ENCODE measurements at places on chromosomes 16 and 17. TPM values are rescaled to one million over a fixed set of nuclear protein-coding genes. Genes with fewer than 3 reads are reported as not detected.

DNAJA3 gene
- total RNA-seq, result 27.2 TPM

CBX8 gene
- total RNA-seq, result 6.4 TPM

KIF18B gene
- total RNA-seq, result 1.3 TPM

PRR29 gene
- 1.6 TPM for total RNA-seq

FA2H gene
- total RNA-seq, result 0.14 TPM

- no peak for DNase-seq
These were observed 21.7 kb upstream of the ACSF3 start for GRCh38 chr16:89071686-89072547.

DNA sequence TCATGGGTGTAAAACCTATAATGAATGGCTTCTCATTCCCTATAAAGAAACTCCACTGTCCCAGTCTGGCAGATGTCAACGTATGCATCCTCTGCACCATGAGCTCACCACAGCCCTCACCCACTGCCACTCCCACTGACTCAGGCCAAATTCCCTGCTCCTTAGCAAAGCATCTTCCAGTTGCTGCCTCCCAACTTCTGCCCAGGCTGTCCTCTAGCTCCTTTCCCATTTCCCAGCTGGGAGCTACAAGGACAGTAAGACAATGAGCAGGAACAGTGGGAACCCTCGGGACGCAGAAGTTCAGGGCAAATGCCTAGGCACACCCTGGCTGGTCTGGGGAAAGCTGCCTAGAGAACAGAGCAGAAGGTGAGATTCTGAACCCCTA is 9.1 kb upstream of the THAP11 start:
- DNase-seq, result no peak

DNA sequence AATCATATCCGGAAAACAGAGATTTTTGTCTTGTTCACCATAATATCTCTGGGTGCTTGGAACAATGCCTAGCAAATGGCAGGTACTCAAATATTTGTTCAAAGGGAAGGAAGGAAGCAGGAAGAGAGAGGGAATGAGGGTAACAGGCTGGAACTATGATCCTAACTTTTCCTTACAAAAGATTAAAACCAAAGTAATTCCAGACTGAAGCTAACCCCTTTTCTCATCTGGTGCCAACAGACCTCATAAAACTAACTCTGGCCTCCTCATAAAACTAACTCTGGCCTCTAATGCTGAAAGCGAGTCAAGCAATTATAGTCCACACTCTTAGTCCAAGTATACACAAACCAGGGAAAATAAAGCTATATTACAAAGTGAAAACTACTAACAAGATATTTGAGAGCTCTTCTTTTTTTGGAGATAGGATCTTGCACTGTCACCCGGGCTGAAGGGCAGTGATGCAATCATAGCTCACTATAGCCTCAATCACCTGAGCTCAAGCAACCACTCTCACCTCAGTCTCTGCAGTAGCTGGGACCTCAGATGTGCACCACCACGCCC is 84.6 kb downstream of the KANSL1 start:
- DNase-seq, result no peak

GRCh38 chr16:17224879-17225281 is 245.9 kb downstream of the XYLT1 start:
- peak; percentile 66 for DNase-seq

DNA sequence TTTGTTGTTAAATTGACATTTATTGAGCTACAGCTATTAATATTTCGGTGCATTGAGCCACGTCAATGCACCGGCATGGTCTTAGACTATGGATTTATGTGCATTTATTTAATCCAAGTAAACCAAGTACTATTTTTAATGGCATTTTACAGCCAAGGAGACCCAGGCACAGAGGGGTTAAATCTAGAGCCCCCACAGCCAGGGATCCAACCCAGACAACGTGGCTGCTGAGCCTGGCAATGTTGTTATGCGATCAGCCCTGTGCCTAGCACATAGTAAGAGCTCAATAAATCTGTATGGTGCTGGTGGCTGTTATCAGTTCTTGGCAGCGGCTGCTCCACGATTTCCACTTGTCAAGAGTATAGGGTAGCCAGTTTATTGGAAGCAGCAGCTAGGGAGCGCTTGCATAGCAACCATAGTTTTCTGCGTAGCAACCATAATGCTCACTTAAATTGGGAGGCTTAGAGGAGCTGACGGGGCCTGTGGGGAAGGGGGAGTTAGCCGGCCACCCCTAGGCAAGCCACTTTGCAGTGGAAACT is 541 bp upstream of the RBBP6 start:
- DNase-seq, result no peak

DNA sequence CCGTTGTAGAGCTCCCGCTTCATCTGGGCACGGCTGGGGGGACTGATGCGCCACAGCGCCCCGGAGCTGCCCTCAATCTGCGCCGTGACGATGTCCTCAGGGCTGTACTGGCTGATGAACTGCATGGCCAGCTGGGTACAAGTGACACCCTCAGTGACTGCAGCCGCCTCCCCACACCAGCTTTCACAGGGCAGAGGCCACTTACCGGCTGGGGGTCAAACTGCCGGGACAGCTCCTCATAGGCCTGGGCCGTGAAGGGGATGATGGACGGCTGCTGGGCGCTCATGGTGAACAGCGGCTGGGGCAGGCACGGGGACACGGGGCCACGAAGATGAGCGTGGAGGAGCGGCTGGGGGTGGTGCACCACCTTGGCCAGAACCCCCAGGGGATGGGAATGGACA is 10.3 kb downstream of the CTU2 start:
- no peak for DNase-seq

GRCh38 chr17:15891318-15891717 is 53.6 kb upstream of the ADORA2B start:
- DNase-seq, result no peak

- DNase-seq, result no peak
These were observed 300.9 kb upstream of the ASIC2 start for GRCh38 chr17:33593991-33594390.

DNA sequence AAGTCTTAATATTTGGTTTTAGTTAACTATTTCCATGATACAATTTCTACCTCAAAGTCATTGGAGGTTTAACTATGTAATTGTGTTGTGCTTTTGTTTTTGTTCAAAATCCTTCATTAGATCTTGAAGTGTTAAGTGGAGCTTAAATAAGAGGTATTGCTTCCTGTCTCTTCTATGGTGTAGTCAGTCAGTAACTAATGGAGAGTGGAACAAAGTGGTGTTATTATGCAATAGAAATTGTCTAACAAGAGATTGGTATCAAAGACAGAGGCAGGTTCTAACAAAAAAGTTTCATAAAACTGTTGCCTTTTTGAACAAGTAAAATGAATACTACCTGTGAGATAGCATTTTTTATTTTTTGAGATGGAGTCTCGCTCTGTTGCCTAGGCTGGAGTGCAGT is 45.2 kb downstream of the GRB7 start:
- no peak for DNase-seq
